Fibroblast of skin of right biceps (primary cell): ENCODE measurements at places on chromosomes 3 and 15.

DNA sequence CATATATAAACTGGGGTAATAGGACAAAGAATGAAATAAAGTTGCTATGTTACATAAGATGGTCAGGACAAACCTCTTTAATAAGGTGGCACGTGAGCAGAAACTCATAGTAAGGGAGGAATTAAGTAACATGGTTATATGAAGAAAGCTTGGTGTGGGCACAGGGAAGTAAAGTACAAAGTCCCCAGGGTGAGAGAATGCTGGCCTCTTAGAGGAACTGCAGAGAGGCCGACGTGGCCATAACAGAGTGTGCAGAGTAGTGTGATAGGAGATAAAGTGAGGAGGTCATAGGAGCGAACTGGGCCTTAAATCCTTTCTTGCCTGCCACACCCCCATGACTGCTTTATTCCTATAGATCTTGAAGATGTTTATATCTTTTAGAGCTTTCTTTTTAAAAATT is 17.4 kb upstream of the RBMS3 start:
- no peak for DNase-seq

- no peak for DNase-seq
Measured at GRCh38 chr15:40755812-40756208, 756 bp upstream of the RMDN3 start.

DNA sequence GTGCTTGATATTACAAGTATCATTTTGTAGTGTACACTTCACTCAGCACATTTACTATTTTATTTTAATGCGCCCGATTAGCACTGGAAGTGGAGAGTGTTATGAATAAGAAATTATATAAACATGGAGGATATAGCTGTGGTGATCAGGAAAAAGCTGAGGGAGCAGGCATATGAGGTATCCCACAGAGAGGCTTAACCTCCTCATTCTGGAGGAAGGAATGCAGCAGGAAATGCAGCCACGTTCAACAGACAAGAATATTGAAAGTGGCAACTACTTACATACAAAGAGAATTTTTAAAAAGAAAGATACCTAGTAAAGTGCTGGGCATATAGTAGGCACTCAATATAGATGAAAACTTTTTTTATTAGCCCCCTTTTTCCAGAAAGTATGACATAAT is 166.0 kb upstream of the SATB1 start:
- DNase-seq: no peak

DNA sequence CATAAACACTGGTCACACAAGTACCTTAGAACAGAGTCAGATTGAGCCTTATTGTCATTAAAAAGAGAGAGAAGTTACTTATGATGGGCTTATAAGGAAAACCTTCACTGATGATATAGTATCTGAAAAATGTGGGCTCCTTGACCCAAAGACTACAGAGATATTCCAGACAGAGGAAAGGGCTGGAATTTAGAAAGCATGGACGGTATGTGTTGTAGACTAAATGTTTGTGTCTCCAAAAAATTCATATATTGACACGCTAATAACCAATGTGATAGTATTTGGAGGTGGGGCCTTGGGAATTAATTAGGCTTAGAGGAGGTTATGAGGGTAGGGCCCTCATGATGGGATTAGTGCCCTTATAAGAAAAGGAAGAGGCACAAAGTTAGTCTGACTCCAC is 61.0 kb upstream of the DAZL start:
- DNase-seq: peak; percentile 30

DNA sequence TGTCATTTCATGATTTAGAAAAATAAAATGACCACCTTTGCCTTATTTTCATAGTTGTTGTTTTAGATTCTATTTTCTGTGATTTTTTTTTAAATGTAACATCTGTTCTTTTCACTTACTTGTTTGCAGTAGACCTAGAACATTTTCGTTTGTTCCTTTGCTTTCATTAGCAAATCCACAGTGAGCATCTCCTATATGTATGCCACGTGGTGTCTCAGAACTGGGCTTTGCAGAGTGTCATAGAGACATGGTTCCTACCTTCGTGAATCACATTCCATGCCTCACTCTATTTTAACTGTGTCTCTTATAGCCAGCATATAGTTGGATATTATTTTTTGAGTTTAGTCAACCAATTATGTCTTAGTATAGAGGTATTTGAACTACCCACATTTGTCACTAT is 118.2 kb downstream of the KLF13 start:
- DNase-seq: no peak

DNA sequence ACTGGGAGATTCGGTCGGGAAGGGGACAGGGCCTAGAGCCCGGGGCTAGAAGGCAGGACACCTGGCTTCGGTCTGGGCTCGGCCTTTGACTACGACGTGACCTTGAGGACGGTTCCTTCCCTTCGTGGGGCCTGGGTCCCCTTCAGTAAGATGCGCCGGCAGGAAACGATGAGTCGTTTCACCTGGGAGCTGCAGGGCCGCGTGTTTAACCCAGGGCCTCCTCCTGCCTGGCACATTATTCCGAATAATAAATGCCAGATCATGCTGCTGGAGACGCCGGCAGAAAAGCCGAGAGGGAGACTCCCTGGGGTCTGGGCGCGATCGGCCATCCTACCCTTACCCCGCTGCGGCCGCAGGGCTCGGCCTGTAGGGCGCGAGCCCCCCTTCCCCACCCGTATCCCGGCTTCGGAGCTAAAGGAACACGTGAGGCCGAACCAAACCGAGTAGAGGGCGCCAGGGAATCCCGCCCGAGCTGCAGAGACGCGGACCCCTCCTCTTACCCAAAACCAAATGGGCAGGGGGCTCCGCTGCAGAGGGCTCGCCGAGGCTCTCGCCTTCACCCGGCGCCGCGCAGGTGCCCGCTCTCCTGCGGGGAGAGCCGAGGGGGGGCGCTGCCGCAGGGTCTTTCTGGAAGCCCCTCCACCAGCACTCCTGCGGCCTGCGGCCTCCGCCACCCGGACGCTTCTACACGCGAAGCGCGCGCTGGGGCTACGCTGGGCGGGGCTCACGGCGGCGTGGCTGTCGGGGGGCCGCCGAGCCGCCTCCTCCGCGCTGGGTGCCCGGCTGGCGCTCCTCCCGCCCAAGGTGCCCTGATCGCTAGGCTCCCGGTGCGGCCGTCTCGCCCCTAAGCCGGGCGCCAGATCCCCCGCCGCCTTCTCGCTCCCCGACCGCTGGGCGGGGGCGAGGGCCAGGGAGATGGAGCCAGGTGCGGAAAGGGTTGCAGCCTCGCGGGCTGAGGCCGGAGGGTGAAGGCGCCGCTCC is at the start of gene BDH1:
TSS of gene BDH1 (minus strand) at position 688 of the 981 bp plus-strand sequence. CDS start 9,525 bp downstream, outside the sequence.
- DNase-seq: peak; percentile 12

- peak; percentile 77 for DNase-seq
Measured at GRCh38 chr3:42055291-42055690, 35.9 kb upstream of the TRAK1 start.

GRCh38 chr3:178750639-178751300 is 214.5 kb downstream of the KCNMB2 start:
- DNase-seq: no peak

GRCh38 chr15:61137105-61137792 is 91.9 kb downstream of the RORA start:
- no peak for DNase-seq

GRCh38 chr15:90059208-90059985 is 42.9 kb downstream of the IDH2 start:
- peak; percentile 34 for DNase-seq

- no peak for DNase-seq
Measured at GRCh38 chr15:100113351-100114080, 228.3 kb downstream of the ADAMTS17 start.

- no peak for DNase-seq
Measured at GRCh38 chr15:77494073-77494867, 73.6 kb downstream of the HMG20A start.

DNA sequence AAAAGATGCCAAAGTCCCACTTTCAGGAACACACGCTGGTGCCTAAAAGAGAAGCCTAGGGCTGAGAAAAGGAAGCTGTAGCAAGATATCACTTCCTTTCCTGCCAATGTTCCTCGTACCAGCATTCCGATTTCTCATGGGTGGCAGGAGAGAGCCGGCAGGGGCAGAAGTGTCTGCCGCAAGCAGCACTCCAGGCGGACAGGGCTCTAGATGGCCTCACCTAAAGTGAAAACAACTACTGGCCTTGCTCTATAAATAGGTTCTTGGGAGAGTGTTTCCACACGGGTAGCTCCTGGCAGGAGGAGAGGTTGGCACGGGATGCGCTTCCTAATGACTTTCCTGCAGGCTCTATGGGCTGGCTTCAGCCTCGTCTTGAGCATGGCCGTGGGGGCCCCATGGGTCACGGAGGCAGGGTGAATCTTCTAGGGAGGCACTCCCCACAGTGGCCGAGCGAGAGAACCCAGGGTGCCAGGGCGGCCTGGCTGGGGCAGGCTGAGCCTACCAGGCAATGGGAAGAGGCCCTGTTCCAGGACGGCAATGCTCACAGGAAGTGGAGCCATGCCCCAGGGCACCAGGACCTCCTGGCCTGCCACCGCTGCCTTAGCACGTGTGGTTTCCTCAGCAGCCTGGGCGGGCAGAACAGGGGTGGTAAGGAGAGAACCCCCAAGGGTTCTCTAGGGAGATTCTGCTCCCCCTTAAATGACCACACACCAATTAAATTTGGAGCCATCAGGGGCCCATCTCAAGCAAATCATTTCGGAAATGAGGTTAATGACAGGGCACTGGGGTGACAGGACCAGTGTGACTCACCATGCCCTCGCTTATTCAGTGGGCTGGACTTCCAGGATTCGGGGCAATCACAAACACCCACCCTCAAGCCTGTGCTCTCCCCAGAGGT is 14.6 kb upstream of the DUSP7 start:
- no peak for DNase-seq
